ENCODE measurements at places on chromosomes 13 and 19. TPM values are rescaled to one million over a fixed set of nuclear protein-coding genes. Genes with fewer than 3 reads are reported as not detected.

- DNase-seq: no peak
Observed at GRCh38 chr19:7863971-7864689, 10.1 kb downstream of the PRR36 start.

DNA sequence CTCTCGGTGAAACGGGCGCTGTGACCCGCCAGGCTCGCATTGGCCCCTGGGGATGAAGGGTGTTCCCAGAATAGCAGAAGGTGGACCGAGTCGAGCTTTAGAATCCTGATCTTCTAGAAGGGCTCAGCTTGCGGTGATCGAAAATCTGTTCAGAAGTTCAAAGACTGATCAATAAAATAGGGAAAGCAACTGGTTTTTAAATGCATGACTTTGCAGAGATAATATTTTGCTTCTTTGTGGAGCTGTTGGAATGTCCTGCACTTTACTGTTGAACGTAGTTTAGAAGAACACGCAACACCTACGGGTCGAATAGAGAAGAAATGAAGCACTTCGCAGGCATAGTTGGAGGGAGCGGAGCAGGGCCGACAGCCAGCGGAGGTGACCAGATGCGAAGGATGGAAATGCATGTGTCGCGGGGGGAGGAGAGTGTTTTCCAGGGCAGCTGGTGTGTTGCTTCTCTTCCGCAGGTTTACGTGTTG is 766 bp downstream of the CEBPG start:
- no peak for DNase-seq

DNA sequence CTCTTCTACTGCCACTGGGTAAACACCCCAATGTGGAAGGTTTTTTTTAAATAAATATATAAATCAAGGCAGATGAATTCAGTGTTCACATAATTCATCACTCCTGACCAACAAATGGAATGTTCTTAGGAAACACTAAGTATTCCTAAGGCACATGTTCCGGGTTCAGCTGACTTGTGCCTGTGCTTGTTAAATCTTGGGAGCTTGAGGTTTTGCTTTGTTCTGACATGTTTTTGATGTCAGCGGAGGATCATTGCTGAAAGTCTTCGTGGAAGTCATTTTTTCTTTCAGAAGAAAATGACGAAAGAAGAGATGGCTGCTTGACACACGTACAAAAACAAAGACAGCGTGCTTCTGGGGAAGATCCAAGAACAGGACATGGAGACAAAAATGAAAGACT is 185.8 kb downstream of the MZT1 start:
- no peak for DNase-seq

- DNase-seq: no peak
Observed at GRCh38 chr19:30799865-30800755, 427.9 kb downstream of the ZNF536 start.

DNA sequence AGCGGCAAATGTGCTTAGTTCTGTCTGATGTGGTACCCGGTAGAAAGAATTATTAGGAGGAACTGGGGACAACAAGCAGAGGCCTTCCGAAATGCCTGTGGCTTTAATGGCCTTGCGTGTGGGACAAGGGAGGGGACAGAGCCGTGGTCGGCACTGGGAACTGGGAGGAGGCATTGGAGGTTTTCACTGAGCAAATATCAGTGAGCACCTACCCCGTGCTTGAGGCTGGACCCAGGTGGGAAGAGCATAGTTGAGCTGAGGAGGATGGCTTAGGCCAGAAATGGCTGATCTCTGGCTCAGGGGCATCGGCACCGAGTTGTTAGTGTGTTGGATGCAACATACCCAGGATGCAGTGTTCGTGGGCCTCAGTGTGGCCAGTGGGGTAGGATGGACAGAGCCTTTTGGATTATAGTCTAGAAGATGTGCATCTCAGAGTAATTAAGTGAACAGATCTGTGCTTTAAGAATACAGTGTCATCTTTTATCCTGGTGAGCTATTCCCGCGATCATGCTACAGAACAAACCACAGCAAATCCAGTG is 201.3 kb downstream of the TEX29 start:
- no peak for DNase-seq

DNA sequence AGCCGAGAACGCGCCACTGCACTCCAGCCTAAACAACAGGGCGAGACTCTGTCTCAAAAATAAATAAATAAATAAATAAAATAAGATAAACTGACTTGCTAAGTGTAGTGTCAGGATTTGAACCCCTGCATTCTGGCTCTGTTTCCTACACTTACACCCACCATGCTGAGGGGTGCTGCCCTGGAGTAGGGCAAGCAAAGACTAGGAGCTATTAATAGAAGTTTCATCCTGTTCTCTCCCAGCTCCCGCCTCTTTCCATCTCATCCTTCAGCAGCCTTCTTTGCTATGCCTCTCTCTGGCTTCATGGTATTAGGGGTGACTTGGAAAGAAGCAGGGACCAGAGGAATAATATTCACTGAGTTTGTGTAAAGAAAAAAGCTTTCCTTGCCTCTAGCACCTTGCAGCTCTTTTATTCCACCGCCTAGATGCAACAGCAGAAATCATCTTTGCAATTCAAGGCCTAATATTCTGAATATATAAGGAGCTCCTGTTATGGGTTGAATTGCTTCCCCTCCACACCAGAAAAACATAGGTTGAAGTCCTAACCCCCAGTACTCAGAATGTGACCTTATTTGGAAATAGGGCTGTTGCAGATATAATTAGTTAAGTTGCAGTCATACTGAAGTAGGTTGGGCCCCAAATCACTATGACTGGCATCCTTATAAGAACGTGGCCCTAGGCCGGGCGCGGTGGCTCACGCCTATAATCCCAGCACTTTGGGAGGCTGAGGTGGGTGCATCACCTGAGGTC is 8.7 kb upstream of the PLAUR start:
- no peak for DNase-seq

DNA sequence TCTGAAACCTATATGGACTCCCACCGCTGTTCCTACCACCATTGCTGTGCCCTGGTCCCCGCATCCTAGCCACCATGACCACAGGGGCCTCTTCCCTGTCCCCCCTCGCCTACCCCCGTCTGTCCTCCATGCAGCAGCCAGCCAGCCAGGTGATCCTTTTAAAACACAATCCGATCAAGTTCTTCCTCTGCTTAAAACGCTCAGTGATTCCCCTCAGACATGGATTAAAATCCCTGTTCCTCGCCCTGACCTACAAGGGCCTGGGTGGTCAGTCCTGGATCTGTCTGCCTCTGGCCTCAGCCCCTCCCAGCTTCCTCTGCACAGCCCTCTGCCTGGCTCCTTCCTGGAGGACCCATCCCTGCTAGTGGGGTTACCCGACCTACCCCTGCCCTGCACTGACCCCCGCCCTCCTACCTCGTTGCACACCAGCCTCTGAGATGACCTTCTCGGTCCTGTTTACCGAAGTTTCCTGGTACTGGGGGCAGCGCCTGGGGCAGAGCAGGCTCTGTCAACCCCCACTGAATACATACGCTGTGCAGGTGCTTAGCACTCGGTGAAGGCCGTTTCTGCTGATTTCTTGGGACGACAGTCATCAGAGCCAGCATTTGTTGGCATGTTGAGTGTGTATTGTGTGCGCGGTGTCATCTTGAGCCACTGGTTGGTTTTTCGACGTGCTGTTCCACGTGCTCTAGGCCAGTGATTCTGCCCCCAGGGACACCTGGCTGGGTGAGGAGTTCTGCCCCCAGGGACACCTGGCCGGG is 14.7 kb upstream of the LENG8 start:
- no peak for DNase-seq

DNA sequence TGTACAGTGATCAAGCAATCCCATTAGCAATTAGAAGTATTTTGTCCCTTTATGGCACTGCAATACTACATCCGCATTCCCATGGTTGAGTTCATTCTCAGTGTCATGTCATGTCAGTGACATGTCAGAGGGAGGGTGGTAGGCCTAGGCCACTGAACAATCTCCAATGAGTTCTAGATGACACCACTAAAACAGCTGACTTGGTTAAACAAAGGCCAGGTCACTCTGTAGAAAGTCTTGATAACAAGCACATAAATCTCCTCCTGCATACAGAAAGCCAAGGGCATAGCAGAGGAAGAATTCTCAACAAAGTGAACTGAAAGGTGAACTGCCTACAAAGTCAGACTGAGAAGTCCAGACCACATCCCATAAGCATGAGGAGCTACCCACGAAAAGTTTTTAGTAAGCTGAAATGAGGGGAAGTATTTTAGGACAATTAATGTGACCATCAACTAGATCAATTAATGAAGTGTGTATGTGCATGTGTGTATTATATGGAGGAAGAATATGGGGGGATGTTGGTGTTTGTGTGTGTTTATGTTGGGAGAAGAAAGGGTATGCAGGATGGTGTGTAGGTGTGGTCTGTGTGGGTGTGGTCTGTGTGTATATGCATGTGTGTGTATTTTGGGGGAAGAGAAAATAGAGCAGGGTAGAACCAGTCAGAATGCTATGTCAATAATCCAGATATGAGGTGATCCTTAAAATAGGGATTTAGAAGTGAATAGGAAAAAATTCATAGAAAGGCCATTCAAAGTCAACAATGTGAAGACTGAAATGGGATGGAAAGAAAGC is 67.7 kb downstream of the TBC1D4 start:
- no peak for DNase-seq

DNA sequence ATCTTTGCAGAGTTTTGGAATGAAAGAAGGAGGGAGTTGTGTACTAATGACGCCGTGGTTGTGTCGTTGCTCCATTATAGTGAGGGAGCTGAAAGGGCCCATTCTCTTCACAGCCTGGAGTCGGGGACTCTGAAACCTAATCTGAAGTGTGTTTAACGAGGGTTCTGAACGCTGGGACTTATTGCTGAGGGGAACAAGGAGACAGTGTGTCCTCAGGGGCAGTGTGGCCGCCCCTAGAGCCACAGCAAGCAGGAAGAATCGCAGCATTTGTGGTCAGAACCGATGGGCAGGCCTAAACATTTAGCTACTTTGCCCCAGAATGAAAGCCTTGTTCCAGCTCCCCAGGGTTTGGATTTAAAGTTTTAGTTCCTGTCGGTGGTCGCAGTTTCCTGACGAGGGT is 156.4 kb upstream of the RNF113B start:
- DNase-seq: no peak

DNA sequence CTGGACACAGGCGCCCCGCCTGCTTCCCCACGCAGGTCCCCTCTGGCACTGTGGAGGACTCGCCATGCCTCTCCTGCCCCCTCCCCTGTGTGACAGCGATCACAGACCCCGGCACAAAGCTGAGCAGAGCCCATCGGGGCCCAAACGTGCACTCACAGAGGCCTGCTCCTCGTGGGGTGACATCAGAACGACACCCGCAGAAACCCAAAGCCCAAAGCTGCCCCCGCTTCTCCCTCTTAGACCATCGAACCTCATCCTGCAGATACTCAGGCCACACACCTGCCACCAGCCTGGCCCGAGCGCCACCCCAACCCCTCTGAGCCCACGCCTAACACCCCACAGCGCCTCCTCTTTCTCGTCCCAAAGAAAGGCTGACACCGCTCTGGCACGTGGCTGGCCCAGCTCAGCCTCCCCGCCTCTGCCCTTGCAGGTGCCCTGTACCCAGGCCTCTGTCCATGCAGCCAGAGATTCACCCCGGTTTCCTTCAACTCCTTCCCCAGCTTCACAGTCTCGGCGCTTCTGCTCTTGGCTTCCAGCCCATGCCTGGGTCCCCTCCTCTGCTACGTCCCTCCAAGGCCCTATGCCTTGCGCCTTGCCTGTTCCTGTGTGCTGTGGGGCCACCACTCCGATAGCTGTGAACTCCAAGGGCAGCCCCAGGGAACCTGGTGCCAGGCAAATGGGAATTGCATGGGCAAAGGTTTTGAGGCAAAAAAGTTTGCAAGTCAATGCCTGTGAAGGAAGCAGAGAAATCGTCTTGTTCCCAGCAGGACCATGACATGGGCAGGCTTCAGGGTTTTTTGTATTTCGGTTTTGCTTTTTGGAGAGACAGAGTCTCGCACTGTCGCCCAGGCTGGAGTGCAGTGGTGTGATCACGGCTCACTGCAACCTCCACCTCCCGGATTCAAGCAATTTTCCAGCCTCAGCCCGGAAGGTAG is 831 bp upstream of the CBARP start:
- no peak for DNase-seq

- no peak for DNase-seq
Observed at GRCh38 chr19:57002710-57003109, 117.1 kb upstream of the USP29 start.

DNA sequence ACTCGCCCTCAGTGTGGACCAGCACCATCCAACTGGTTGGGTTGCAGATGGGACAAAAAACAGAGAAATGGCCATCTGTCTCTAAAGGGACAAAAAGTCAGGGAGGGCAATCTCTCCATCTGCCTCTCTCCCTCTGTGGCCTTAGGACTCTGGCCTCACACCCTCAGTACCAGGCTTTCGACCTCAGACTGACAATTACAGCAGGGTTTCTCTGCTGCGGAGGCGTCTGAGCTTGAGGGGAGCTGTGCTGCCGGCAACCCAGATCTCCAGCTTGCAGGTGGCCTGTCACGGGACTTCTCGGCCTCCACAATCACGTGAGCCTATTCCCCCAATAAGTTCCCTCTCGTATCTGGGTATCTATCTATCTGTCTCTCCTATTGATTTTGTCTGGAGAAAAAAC is 27.7 kb downstream of the MLLT1 start:
- DNase-seq: no peak

- no peak for DNase-seq
Observed at GRCh38 chr13:49536144-49536873, 40.6 kb downstream of the PHF11 start.

DNA sequence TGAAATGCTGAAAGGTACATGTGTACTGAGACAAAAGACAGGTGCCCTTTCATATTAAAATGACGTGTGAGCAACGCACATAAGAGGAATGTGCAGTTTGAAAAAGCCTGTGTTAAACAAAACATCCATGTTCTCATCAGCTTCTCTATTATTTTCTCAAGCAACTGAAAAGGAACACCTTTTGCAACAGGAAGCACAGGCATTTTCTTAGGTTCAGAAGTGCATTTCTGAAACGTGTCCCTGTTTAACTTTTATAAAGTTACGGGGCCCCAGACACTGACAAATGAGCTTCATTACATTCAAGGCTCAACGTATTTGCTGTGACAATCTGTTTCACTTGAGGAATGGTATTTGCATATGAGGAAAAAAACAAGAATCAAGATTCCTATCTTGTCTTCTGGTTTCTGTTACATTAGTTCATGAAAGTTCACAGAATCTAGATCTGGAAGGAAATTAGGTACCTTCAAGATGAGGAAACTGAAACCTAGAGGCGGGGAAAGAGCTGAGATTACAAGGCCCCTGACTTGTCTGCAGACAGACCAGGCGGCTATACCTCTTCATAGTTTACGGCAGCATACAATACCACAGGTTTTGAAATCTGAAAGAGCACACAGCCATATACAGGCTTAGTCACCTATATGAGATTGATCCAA is 431.7 kb downstream of the KLF12 start:
- no peak for DNase-seq

IZUMO2 gene
- polyA plus RNA-seq: 0.22 TPM

LYL1 gene
- 3.9 TPM for polyA plus RNA-seq

FPR1 gene
- polyA plus RNA-seq: 1.2 TPM

SIAH3 gene
- 0.75 TPM for polyA plus RNA-seq

DMRTC2 gene
- polyA plus RNA-seq: not detected

EDNRB gene
- 93.1 TPM for polyA plus RNA-seq

ZAR1L gene
- not detected for polyA plus RNA-seq

LILRB4 gene
- polyA plus RNA-seq: 1.7 TPM

PVR gene
- 37.7 TPM for polyA plus RNA-seq

EBI3 gene
- polyA plus RNA-seq: 0.36 TPM

ZNF850 gene
- polyA plus RNA-seq: 3.9 TPM

Measured in renal cortex interstitium (tissue), 15 donors.